LHCN-M2 (cell line): ENCODE measurements at places on chromosomes 6 and 20. TPM values are rescaled to one million over a fixed set of nuclear protein-coding genes. Genes with fewer than 3 reads are reported as not detected.
A peak's percentile ranks its signal among the peaks of the same experiment; 100 is the strongest.

Gene LTB
- not detected in 2 replicates for total RNA-seq

- no peak for DNase-seq
Observed at GRCh38 chr6:52576054-52576391, 837 bp downstream of the TRAM2 start.

DNA sequence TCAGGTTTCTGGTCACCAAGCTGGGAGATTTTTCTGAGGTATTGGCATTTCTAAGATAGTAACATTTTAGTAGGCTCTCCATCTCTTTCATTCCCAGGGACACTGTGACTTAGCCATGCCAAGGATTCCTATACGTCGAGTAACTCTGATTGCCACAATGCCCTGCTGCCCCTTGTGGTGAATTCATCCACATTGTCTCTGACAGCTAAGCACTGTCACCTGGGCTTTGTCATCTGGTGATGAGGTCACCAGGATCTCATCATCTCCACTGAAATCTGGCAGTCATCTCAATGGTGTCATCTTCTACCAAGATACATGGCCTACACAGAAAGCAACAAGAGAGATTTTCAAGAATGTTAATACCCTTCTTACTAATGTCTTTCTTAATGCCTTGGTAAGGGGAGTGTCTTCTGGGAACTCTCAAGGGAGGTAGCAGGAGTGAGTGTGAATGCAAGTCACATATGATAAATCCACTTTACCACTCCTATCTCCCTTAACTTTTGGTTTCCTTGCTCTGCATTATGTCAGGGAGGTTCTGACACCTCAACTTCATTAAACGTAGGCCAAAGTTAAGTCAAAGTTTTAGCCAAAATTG lies 246.7 kb downstream of the CD109 start:
- peak; percentile 32 for DNase-seq

DNA sequence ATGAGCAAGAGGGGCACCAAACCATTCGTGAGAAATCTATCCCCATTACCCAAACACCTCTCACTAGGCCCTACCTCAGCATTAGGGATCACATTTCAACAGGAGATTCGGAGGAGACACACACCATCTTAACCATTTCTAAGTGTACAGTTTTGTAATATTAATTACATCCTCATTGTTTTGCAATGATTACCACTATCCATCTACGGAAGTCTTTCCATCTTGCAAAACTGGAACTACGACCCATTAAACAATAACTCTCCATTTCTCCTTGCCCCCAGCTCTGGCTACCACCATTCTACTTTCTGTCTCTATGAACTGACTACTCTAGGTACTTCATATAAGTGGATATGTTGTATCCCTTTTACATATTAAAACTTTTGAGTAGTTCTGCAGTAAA lies 20.1 kb downstream of the ACOT13 start:
- no peak for DNase-seq

DNA sequence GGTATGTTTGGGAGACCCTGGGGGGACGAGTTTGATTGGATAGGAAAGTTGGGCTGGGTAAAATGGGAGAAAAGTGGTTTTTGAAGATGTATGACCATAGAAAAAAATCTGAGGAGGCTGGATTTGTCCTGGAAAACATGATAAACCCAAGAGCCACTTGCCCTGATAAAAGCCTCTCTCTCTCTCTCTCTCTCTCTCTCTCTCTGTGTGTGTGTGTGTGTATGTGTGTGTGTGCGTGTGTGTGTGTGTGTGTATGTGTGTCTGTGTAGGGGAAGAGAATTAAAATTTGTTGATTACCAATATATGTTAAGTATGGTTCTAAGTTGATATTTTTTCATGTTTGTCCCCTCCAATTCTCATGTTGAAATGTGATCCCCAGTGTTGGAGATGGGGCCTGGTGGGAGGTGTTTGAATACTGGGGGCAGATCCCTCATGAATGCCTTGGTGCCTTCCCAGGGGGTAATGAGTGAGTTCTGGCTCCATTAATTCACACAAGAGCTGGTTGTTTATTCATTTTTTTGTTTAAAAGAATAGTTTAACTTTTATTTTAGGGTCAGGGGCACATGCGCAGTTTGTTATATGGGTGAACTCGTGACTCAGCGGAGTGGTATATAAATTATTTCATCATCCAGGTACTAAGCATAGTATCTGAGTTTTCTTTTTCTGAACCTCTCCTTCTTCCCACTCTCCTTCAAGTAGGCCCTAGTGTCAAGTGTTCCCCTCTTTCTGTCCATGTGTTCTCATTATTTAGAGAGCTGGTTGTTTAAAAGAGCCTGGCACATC lies 208.8 kb downstream of the TFAP2B start:
- no peak for DNase-seq

Gene PLCB4
- 5.7 and 6.4 TPM in 2 replicates for total RNA-seq

Gene ULBP3
- 10.7 and 11.0 TPM in 2 replicates for total RNA-seq

Gene NFATC2
- total RNA-seq = 0.06 TPM in 2 replicates

Gene RAB23
- total RNA-seq = 37.0 and 39.8 TPM in 2 replicates

DNA sequence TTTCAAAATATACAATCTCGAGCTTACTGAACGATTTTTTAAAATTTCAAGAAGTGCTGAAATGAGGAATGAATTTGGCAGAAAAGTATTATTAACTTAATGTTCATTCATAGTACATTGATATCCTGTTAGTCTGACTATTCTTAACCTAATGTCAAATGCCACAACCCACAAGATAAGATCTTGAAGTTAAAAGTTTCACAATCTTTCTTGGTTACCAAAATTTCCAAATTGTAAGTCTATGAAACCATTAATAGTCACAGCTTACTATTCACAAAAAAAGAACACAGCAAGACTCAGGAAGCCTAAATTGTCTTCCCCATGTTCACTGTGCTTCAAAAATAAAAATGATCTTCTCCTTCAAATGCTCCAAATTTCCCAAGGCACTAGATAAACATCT lies 71.3 kb downstream of the HACE1 start:
- no peak for DNase-seq

Gene OPRM1
- total RNA-seq = not detected in 2 replicates

GRCh38 chr20:6006603-6006949 lies 47.3 kb downstream of the LRRN4 start:
- no peak for DNase-seq

Gene LY86
- total RNA-seq = not detected in 2 replicates

DNA sequence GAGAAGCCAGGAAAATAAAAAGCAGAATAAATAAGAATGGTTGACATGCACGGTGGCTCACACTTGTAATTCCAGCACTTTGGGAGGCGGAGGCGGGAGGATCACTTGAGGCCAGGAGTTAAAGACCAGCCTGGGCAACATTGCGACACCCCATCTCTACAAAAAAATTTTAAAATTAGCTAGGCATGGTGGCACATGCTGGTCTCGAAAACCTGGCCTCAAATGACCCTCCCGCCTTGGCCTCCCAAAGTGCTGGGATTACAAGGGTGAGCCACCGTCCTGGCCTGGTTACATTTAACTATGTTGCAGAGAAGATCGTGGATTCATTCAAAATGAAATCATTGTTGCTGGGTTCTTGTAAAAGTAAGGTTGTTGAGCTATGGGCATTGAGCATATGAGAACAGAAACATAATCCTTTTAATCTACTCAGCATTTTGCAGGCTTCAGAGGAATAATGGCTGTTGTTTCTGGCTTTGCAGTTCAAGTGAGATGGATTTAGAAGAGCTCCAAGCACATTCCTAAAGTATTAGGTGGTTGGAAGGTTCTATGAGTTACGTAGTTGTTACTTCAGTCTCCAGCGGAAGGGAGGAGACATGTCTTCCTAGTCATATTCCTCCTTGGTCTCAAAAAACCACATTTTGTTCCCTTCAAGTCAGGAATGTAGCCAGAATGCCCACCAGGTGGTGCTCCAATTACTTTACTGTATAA lies 45.6 kb upstream of the RAB23 start:
- DNase-seq = peak; percentile 99

Gene PRR3
- 9.6 and 13.7 TPM in 2 replicates for total RNA-seq

Gene CFAP61
- 0.06 TPM in 1 of 2 replicates, not detected in the other for total RNA-seq

DNA sequence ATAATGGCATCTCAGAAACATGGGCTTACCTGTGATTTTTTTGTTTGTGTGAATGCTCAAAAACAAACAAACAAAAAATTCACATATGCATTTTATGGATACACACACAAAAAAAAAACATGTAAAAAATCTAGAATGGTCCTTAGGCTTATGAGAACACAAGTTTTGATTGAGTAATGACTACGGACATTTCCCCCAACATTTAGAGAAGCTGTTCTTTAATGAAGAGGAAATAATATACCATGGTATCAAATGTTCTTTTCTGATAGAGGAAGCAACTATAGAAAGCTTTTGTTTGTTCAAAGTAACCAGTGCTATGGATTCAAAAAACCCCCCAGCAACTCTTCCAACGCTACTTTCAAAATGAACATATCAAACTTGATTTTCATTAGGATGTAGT lies 8.6 kb upstream of the CALHM6 start:
- DNase-seq = no peak

GRCh38 chr20:9454791-9455190 lies 59.6 kb upstream of the LAMP5 start:
- DNase-seq = peak; percentile 86

DNA sequence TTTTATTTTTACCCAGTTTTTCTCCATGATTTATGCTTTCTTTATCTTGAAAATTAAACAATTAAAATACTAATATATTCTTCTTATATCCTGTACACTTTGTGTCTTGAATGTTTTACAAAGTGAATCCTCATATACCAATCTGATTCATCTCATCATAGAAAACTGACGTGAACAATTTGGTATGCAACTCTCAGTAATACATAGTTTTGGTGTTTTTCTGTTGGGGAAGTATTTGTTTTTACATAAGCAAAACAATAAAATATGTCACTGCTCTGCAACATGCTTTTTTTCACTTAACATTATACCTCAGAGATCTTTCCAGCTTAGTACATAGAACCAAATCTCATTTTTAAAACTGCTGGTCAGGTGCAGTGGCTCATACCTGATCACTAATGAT lies 14.7 kb downstream of the DNAAF9 start:
- DNase-seq = peak; percentile 9

DNA sequence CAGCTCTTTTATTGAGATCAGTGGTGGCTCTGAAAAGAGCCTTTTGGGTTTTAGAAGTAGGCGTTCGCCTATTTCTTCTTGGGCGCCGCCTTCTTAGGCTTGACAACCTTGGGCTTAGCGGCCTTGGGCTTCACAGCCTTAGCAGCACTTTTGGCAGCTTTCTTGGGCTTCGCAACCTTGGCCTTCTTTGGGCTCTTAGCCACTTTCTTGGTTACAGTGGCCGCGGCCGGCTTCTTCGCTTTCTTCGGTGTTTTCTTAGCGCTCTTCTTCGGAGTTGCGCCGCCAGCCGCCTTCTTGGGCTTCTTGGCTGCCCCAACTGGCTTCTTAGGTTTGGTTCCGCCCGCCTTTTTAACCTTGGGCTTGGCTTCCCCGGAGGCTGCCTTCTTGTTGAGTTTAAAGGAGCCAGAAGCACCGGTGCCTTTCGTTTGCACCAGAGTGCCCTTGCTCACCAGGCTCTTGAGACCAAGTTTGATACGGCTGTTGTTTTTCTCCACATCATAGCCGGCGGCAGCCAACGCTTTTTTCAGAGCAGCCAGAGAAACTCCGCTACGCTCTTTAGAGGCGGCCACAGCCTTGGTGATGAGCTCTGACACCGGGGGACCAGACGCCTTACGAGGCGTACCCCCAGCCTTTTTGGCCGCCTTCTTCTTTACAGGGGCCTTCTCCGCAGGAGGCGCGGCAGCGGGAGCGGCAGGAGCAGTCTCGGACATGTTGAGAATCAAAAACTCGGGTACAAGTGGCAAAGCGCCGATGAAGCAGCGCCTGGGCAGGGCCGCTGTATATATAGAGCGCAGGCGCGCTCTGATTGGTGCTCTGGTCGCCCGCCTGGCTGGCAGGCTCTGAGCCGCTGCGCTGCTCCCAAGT lies 31.3 kb upstream of the HFE start:
- DNase-seq = peak; percentile 91

GRCh38 chr20:9301129-9302090 lies 213.0 kb upstream of the LAMP5 start:
- peak; percentile 38 for DNase-seq

Gene ECT2L
- total RNA-seq = not detected in 2 replicates

DNA sequence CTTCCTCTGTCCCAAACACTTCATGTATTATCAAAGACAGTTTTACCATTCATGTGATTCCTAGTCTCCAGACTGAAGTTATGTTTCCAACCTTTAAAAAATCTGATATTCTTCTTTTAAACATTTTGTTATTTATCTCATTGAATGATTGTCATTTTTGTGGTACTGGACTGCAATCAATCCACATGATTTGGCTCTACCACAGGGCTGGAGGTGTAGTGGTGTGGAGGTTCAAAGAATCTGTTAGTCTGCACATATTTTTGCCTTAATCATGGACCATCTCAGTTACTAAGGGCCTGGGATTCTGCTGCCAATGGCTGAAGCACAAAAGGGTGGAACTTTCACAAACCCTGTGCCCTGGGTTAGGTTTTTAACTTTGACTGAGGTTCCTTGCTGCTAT lies 164.1 kb upstream of the JAG1 start:
- DNase-seq = no peak

- no peak for DNase-seq
Observed at GRCh38 chr6:157681041-157681650, 141.9 kb upstream of the SNX9 start.

GRCh38 chr6:18141805-18142590 lies 12.9 kb downstream of the TPMT start:
- no peak for DNase-seq

DNA sequence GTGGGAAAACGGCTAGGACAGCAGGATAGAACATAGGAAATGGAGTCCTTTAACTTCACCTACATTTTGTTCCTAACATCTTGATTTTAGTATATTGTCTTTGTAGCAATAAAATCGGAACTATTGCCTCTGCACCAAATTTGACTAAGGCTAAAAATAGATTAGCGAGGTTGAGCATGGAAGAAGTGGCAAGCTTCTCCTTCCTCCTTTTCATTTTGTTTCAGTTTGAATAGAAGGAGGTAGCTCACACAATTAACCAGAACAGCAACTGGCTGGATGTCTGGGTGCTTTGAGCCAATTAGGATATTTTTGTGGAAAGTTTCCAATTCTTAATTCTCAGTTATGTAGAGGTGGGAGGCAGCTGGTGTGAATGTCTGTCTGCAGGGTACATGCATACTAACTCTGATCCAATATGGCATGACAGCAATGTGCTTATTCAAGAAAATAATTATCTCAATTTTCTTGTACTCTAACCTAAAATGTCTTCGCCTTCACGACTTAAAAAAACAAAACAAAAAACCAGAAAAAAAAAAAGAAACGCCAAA lies 3.1 kb upstream of the HECA start:
- DNase-seq = no peak

Gene SIRPA
- total RNA-seq = 7.8 and 7.9 TPM in 2 replicates

Gene CSE1L
- total RNA-seq = 177 and 201 TPM in 2 replicates

Gene SMPD2
- total RNA-seq = 6.5 and 9.2 TPM in 2 replicates

Gene HRH3
- total RNA-seq = not detected in 2 replicates

Gene LINC00237
- not detected in 2 replicates for total RNA-seq

GRCh38 chr6:36631326-36632011 lies 37.3 kb downstream of the SRSF3 start:
- no peak for DNase-seq

- DNase-seq = no peak
Observed at GRCh38 chr6:135703621-135704020, 147.9 kb upstream of the PDE7B start.

Gene TBX18
- total RNA-seq = 23.5 and 26.1 TPM in 2 replicates

GRCh38 chr6:36759148-36759759 lies 61.6 kb downstream of the RAB44 start:
- peak; percentile 53 for DNase-seq

GRCh38 chr6:2407525-2407924 lies 162.1 kb upstream of the GMDS start:
- DNase-seq = no peak
